Stimulated activated CD4-positive, alpha-beta T cell treated with anti-CD3 and anti-CD28 coated beads, Interleukin-2, amount 100 ng/mL, for 24 hours (primary cell): ENCODE measurements at places on chromosomes 2 and 18.

- no peak for DNase-seq
Measured at GRCh38 chr18:11052800-11053199, 96.6 kb downstream of the PIEZO2 start.

DNA sequence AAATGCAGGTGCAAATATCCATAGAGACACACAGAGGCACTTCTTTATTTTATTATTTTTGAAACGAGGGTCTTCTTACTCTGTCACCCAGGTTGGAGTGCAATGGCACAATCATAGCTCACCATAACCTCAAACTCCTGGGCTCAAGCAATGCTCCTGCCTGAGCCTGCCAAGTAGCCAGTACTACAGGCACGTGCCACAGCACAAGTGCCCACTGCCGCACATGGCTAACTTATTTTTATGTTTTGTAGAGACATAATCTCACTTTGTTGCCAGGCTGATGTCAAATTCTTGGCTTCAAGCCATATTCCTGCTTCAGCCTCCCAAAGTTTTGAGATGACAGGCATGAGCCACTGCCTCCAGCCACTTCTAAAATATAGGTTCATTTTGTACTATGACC is 537.6 kb downstream of the THSD7B start:
- no peak for DNase-seq

DNA sequence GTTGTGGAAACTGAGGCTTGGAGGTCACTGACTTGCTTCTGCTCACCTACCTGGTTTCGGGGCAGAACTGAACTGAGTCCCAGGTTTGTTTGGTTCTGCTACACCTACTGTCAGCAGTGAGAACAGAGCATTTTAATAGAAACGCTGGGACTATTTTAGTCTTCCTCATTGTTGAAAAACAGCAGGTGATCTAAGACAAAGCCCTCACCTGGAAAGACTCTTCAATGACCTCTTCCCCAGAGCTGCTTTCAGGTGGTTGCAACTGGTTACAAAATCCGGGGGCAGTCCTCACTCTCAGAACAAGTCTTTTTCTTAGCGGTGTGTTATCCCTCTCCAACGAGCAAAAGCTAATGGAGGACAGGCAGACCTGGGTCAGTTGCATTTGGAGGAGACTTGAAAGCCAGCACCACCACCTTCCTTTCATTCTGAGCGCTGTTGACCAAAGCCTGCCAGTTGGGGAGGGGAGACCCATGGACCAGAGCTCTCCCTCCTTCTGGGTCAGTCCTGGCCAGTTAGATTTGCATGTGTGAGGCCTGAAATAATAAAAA is 217.0 kb downstream of the NCK2 start:
- no peak for DNase-seq

DNA sequence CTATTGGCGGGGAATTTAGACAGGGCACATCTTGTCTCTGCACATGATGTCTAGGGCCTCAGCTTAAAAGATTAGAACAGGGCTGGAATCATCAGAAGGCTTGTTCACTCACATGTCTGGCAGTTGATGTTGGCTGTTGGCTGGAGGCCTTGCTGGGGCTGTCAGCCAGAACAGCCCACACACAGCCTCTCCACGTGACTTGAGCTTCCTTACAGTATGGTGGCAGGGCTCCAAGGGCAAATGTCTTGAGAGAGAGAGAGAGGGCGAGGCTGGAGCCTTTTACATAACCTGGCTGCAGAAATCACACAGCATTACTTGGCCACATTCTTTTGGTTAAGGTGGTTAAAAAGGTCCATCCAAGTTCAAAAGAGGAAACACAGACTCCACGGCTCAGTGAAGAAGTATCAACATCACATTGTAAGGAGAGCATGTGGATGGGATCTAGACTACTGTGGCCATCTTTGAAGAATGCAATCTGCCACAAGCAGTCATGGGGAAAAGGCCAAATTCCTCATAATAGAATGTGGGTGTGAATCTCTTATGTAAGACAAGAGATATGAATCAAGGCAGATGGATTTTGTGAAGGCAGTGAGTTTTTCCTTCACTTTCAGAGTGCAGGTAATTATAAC is 30.4 kb downstream of the SRSF7 start:
- DNase-seq: no peak

DNA sequence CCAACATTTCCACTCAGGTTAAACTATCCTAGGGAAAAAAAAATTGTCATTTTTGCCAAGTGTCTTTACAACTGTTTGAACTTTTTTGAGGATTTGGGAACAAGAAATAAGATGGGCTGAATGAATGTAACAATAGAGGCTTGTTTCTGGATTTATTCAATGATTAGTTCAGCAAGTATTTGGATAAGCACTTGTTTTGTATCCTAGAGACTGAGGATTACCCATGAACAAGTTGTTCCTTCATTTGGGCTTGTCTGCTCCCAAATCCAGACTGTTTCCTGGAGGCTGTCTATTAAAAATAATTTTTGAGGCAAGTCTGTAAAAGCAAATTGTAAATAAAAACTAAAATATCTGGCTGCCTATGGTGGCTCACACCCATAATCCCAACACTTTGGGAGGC is 62.0 kb upstream of the CSRNP3 start:
- no peak for DNase-seq

GRCh38 chr2:175154661-175155082 is 13.3 kb downstream of the ATF2 start:
- DNase-seq: no peak

DNA sequence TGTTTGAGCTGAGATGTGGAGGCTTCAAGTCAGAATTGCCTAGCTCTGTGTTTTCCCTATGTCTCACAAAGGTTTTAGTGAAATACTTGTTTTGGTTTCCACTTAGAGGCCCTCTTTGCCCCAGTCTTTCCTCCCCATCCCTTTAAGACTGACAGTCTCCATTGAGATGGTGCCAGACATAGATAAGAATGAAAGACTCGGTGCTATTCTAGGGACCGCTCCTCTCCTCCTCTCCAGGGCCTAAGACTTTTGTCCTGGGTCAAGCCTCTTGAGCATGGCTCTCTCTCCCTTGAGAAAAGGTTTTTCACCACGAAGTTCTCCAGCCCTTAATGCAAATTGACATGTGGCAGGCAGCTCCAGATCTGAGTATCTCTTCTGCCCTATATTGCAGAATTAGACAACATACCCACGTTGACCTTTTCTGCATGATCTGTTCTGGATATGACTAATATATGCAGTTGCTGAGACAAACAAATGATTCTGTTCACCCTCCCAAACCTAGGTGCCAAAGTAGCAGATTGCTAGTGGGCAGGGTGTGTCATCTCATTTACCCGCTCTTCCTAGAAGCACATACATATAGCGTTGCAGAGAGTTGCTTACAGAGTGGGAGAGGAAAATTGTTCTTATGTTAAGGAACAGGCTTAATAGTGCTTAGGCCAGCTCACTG is 47.5 kb upstream of the ACSL3 start:
- DNase-seq: no peak

DNA sequence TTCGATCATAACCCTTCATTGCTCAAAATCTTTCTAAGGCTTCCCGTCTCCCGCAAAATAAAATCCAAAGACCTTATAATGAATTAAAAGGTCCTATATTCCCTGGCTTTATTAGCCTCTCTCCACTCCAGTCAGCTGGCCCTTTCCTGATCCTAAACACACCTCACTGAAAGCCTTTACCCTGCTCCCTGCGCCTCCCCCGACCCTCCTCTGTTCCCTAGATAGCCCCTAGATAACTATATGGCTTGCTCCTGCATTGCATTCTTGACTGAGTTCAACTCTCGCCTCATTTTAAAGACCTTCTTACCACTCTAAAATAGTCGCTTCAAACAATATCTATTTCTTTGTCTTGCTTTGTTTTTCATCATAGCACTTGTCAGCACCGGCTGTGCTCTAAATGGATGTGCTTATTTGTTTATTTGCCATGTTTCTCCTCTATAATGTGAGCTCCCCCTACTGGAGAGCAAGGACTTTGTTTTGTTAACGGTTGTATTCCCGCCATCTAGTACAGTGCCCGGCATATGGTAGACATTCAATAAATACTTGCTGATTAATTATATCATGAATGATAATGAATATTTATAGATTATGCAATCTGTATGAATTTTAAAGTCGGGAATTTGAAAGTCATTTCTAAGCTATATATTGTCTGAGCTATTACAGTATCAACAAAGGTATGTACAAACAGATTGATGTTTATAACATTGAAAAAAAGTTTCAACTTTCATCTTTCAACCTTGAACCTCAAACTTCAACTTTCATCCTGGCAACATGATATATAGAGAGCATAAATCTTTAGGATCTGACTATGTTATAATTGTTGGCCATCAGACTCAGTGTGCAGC is 32.4 kb upstream of the VIT start:
- no peak for DNase-seq

GRCh38 chr2:50746526-50746925 is 285.4 kb downstream of the NRXN1 start:
- no peak for DNase-seq

DNA sequence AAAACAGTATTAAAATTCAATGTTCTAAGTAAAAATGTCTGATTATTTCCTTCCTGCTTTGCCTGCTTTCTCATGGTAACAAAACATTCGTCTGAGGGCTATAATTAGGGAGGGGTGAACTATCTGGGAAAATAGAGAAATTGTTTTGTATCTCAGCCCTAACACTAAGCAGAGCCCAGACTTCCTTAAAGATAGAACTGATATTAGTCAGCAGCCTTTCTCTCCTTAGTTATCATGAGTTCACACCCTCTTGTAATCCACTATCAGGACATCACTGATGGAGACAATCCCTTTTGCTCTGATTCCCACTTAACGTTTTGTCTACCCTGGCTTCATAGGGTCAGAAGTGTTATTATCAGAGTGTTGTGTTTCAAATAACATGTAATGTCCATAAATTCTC is 701.1 kb upstream of the ZEB2 start:
- DNase-seq: no peak

DNA sequence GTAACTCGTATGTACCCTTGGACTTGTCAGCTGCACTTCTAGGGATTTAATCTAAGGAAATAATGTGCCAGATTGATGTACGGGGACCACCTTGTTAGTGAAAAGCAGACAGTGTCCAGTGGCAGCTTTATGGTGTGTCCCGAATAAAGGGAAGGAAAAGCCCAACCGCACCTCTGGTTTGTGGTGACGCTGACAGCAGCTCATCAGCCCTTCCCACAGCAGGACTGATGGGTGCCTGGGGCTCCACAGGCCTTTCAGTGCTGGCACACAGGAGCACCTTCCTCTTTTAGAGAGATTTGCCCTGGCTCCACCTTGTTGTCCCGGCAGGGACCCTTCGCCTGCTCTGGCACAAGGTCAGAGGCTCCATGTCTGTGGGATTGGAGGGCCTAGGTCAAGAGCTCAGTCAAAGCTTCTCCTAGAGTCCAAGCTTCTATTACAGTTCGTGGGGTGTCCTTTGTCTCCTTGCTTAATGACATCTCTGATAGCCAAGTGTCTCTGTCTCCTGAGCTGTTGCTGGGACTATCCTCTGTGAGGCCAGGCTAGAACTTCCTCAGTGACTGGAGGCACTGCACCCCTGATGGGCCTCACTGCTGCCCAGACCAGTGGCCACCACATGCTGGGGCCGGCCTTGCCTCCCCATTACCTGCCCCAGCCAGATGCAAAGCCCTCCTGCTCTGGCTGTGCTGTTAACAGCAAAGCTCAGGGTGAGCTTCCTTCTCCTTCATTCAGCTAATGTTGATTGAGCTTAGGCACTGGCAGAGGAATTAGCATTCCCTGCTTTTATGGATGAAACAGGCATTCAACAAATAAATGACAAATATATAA is 33.0 kb upstream of the SCLY start:
- DNase-seq: no peak

DNA sequence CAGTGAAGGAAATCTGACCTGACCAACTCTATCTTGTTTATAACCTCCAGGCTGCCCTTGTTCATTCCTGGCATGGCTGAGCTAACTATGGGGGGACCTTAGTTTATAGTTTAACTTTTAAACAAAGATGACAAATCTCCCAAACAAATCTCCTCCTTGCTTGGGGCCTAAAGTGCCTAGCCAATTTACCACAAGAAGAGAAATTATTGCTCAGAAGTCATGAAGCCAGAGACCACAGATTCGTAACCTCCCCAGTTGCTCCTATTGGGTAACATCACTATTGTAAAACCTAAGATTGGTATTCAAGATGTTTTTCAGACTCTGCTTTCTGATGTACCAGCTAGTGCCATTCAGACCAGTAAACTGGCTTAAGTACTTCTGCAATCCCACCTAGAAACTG is 649.4 kb upstream of the SLC8A1 start:
- DNase-seq: no peak

DNA sequence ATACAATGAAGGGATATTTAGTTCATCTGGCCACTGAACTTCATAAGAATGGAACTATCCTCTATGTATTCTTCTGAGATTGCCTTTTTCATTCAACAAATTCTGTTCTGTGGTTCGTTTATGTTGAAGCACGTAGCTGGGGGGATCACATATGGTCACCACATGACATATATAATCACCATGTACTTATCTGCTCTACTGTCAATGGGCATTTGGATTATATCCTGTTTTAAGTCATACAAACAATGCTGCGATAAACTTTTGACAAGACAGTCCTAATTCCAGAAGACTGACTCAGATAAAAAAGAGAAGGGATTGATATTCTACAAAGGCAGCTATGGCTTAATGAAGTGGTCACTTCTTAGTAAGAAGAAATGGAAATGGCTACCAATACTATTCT is 116.0 kb upstream of the CCDC195 start:
- DNase-seq: no peak

DNA sequence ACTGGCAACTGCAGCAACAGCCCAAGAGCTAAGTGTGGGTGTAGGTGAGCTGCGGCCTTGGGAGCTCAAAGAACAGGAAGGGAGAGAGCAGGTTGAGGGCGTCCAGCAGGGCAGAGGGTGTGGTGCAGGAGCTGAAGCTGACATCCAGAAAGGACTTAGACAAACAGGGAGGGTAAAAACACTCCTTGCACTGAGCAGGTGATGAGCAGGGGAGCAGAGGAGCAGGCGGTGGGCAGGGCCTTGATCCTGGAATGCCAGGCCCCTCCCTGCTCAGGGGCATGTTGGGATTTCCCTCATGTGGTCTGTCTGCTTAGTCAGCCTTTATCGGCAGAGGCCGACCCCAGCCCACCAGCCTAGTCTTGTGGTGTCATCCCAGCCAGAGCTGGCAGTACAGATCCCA is 63.6 kb downstream of the VSNL1 start:
- no peak for DNase-seq

DNA sequence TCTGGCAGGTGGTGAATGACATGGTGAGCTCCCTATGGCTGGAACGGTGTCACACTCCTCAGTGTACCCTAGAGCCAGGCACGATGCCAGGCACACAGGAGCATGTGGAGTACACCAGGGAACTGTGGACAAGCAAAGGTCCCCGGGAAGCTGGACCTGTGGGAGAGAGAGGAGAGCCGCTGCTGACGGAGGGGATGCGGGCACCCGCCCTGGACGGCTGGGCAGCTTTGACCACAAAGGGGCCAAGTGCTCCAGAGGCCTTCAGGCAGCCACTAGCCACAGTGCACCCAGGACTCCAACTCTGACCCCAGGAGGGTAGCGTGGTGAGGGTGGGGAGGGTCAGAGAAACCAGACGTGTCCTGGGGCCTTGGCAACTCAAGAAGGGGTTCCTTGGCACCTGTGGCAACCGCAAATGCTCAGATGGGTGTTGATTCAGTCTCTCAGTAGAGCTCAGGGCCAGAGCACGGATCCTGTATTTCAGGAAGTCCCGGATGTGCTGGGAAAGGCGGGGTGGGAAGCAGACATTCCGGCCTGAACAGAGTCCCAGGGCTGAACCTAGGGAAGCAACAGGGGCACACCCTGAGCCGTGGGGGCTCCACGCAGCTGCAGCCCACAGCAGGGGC is 2.3 kb upstream of the MAB21L4 start:
- DNase-seq: no peak
